Cardiac muscle cell (in vitro differentiated cells and primary cell): ENCODE measurements at places on chromosomes 5 and 9.

GRCh38 chr5:151106043-151106442 is 25.2 kb upstream of the TNIP1 start:
- peaks cover 8% of the 10 kb centered on the region for H3K4me1 ChIP-seq
- no peak overlapping the region for H3K4me3 ChIP-seq
- DNase-seq, result no peak
- no peak overlapping the region for H3K27ac ChIP-seq

GRCh38 chr5:133783481-133783880 is 171.1 kb upstream of the FSTL4 start:
- H3K27ac ChIP-seq, result no peak overlapping the region
- no peaks in the 10 kb centered on the region for H3K36me3 ChIP-seq
- H3K27me3 ChIP-seq, result peaks cover 16% of the 10 kb centered on the region

- no peak for DNase-seq
- H3K4me1 ChIP-seq, result no peaks in the 10 kb centered on the region
- no peak overlapping the region for H3K27ac ChIP-seq
- no peaks in the 10 kb centered on the region for H3K27me3 ChIP-seq
- no peak overlapping the region for H3K4me3 ChIP-seq
Observed at GRCh38 chr9:86763791-86764190, 183.5 kb downstream of the GAS1 start.

DNA sequence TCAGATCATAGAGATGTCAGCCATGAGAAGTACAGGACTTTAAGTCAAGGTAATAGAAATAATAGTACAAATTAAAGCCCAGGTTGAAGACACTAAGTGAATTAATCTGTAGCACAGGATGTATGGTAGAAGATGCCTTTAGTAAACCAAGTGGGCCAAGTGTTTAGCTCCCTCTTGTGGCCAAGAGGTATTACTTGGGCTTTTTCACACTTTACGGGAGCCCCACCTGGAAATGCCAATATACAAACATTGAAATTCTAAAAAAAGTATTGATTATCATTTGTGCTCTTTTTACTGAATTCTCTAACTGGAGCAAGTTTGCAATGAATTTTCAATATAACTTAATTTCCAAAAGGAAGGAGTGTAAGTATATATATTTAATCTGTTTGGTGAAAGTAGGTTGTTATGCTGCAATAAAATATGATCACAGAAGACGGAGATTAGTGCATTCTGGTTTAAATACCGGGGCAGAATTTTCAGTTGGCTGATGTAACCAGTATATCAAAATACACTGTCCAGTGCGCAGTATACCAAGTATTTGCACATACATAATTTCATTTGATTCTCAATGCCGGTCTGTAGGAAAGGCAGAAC is 84.7 kb downstream of the PARP8 start:
- DNase-seq, result peak; percentile 72
- no peaks in the 10 kb centered on the region for H3K27me3 ChIP-seq
- H3K36me3 ChIP-seq, result no peaks in the 10 kb centered on the region
- no peak overlapping the region for H3K27ac ChIP-seq
- H3K4me3 ChIP-seq, result no peak overlapping the region
- no peaks in the 10 kb centered on the region for H3K4me1 ChIP-seq

DNA sequence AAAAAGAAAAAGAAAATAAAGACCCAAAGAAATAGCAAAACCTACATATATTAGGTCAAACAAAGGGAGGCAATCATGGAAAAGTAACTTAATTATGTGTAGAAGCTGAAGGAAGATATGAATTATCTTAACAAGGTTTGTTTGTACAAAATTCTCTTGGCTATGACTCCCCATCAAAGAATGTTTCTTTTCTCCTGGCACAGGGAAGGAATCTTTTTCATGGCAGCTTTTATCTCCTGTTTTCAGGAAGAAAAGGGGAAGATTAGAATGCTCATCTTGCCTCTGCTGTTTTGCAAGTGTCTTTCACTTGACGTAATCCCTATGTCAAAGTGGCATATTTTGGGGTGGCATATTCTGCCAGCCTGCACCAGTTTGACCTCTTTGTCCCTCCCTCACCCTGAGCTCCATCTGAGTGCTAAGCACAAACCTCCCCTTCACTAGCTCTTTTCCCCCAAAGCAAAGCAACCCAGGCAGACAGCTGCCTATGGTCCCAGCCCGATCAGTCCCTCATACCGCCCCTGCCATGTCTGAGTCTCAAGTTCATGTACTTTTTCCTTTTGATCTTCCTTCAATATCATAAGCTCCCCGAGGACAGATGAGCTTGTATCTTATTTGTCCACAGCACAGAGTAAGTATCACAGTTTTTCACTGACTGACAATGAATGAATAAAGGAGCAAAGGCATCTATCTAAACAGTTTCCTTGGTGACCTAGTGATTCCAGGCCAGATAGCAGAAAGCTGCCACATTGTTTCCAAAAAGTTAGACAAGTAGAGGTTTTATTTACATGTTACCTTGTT is 242.8 kb upstream of the ANKRD55 start:
- no peak overlapping the region for H3K4me3 ChIP-seq
- no peak overlapping the region for H3K27ac ChIP-seq
- H3K36me3 ChIP-seq, result no peaks in the 10 kb centered on the region
- H3K27me3 ChIP-seq, result no peaks in the 10 kb centered on the region
